ENCODE measurements at places on chromosomes 16 and 17. TPM values are rescaled to one million over a fixed set of nuclear protein-coding genes. Genes with fewer than 3 reads are reported as not detected.

Gene ABAT
- total RNA-seq, result 12.9 TPM

Gene KRTAP9-4
- total RNA-seq, result not detected

Gene PIPOX
- 1.3 TPM for total RNA-seq

Gene TERB1
- total RNA-seq, result not detected

Gene BEAN1
- 0.15 TPM for total RNA-seq

Gene ABCA6
- 32.0 TPM for total RNA-seq

Gene GNGT2
- 21.1 TPM for total RNA-seq

Gene MED9
- 14.5 TPM for total RNA-seq

Gene TAX1BP3
- total RNA-seq, result 82.8 TPM

Gene HSD3B7
- 23.6 TPM for total RNA-seq

Gene SNX20
- total RNA-seq, result 15.4 TPM

Gene CACNB1
- 21.3 TPM for total RNA-seq

Gene NPTX1
- total RNA-seq, result 2.1 TPM

Gene KRTAP3-1
- not detected for total RNA-seq

Gene SEC14L5
- 0.41 TPM for total RNA-seq

Gene ACSM3
- total RNA-seq, result 25.2 TPM

Gene AP2B1
- total RNA-seq, result 145 TPM

Gene CCR7
- 2.2 TPM for total RNA-seq

Gene CA4
- total RNA-seq, result 72.8 TPM

Gene PRR15L
- total RNA-seq, result 48.1 TPM
